ENCODE measurements at places on chromosomes 2 and 18.

DNA sequence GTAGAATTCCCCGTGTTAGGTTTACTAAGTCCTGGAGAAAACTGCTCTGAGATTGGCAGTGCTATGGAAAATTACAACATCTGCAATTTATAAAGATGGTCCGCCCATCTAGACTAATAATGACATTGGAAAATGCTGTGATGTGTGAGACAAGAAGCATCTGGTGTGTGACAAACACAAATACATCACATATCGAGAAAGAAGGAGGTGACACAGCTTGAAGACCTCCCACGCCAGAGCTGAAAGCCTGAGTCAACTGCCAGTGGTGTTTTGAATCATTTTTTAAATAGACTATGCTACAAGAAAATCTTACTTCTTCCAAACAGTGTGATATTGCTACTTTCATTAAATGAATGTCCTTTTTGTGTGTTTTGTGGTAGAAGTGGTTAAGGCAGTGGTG, 8.6 kb upstream of the ANO7 start:
- DNase-seq = no peak

- no peak for DNase-seq
These were observed 1113.1 kb upstream of the NRXN1 start for GRCh38 chr2:52145005-52145404.

DNA sequence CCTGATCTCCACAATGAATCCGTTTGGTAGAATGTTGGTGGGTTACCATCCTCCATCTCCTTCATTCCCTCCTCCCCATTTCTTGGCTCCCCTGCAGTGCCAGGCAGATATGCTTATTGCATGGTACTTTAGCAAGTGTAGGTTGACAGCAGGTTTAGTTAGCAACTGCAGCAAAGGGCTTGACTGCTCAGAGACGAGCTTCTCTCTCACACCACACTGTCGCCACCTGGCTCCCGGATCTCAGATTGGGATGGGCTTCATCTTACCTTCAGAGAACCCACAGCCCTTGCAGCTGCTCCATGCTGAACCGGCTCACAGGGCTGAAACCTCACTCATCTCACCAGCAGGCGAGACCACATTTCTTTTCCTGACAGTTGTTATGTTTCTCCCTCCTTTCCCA, 88.8 kb downstream of the VWA3B start:
- DNase-seq = no peak

GRCh38 chr2:213266421-213266820, 17.8 kb upstream of the SPAG16 start:
- no peak for DNase-seq

DNA sequence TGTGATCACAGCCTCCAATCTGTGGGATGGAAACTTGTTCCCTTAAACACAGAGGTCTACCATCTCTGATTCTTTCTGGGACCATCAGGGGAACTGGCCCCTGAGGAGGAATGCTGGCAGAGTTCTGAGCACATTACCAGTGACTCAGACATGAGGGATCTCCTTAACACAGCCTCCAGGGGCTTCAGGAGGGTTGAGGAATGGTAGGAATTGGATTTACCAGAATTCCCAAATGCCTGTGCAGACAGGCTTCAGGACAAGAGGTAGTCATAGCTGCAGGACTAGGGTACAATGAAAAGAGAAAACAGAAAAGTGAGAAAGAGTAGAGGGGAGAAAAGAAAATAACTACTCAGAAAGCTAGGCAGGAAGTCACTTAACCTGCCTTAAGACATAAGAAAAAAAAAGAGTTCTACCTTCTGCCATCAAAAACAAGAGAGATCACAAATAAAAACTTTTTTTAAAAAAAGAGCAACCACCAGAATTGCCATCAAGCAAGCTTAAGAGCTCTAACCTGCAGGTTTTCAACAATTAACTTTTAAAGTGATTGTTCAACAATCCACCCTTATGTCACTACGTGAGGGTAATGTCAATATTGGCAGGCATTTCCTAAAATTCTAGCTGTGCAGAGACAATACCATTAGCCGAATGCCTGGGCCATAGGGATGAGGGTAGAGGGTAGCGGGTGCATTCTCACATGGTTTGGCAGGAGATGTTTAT, 524.4 kb downstream of the BCL11A start:
- no peak for DNase-seq

DNA sequence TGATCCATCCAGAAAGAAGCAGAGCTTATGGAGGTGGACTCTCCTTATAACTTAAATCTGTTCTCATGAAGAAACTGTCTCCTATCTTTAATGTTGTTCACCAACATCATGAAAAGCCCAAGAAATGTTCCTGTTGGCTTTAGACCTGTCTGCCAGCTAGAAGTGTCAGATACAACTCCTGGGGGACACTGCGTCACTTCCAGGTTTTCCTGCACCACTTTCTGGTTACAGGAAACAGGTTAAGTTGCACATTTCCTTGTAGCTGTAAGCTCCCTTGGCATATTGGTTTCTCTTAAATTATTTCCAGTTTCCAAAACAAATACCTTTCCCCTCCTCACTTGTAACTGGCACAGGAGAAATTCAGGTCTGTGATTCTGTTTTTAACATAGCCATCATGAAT, 2.9 kb downstream of the CEP68 start:
- no peak for DNase-seq

DNA sequence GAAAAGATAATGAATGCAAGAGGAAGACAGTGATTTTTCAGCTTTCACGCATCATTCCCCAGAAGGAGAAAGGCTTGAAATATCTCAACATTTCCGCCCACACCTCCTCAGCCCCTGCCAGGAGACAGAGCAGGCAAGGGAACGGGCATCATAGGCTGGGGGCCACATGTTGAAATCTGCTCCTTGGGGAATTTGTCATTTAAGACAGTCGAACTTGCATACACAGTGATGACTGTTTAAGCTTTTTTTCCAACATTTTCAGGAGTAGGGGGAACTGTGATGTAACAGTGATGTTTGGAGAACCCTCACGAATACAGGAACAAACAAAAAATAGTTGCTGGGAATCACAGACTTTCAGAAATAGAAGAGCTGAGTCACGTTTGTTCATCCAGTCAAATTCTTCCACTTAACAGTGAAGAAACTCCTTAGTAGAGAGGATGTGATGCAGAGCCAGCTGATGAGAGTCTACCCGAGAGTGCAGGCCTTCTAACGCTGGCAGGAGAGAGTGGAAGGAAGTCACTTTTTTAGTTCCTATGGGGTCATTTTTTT, 266.8 kb downstream of the ALPK2 start:
- DNase-seq = no peak
